ENCODE measurements at places on chromosomes 12 and 14. TPM values are rescaled to one million over a fixed set of nuclear protein-coding genes. Genes with fewer than 3 reads are reported as not detected.

The HOXC5 gene
- total RNA-seq, result 3.5 TPM

The DLK1 gene
- total RNA-seq, result 4.4 TPM

The TMEM132C gene
- total RNA-seq, result 10.6 TPM

The RHEBL1 gene
- total RNA-seq, result 2.1 TPM

The GNPTAB gene
- 11.0 TPM for total RNA-seq

The PLBD1 gene
- total RNA-seq, result 3.5 TPM

The HPD gene
- total RNA-seq, result 0.21 TPM

The PTPRO gene
- total RNA-seq, result 3.1 TPM

The GZMB gene
- not detected for total RNA-seq

The REM2 gene
- total RNA-seq, result 3.0 TPM

The CISTR gene
- total RNA-seq, result not detected

The ATL1 gene
- 15.9 TPM for total RNA-seq
